Activated gamma-delta T cell treated with Interleukin-2 at 50 U/mL for 16 hours (primary cell): ENCODE measurements at places on chromosomes 7 and 10.
A peak's percentile ranks its signal among the peaks of the same experiment; 100 is the strongest.

- no peak for DNase-seq
These were observed 31.7 kb upstream of the SEMA3C start for GRCh38 chr7:80950550-80950967.

DNA sequence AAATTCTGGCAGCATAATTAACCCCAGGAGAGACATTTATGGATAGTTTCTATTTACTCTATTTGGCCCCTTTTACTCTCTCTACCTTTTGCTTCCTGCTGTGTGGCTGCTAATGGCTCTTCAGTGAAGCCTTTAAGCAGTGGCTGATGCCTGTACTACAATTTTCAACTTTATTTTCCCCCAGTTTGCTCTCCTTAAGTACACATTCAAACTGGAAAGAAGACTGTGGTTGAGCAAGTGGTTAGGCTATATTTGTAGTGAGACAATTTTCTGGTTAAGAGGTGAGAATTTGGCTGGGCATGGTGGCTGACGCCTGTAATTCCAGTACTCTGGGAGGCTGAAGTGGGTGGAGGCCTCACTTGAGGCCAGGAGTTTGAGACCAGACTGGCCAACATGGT is 8.5 kb upstream of the RSBN1L start:
- no peak for DNase-seq

GRCh38 chr7:94170836-94171235 is 166.7 kb upstream of the BET1 start:
- DNase-seq, result no peak

DNA sequence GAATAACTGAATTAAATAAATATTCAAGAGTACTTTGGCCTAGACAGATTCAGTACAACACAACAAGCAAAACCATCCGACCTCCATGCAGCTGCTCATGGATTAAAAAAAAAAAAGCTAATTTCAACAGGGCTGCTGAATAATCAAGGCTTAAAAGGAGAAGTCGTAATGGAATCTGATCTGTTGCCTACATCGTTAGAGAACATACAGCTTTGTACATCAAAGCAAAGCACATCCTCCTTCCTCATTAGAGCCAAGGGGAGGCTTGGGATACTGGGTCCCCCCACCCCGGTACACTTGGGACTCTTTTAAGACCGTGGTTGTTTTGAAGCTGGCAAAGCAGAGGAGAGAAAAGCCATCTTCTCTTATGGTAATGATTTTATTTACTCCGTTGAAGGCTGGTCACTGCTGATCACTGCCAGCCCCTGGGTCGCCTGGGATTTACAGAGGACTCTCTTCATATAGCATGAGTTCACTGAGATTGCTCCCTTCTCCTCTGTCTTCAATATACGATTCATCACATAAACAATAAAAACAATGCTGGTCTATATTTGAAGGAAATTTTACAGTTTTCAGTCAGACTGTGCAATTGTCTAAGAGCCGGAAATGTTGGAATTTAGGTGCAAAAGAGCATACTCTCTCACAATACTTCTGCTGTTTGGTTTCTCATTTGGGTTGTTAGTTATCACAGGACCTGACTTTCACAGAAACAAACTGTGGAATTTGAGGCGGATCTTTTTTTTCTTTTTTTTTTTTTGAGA is 148.8 kb downstream of the FAM107B start:
- DNase-seq, result no peak

DNA sequence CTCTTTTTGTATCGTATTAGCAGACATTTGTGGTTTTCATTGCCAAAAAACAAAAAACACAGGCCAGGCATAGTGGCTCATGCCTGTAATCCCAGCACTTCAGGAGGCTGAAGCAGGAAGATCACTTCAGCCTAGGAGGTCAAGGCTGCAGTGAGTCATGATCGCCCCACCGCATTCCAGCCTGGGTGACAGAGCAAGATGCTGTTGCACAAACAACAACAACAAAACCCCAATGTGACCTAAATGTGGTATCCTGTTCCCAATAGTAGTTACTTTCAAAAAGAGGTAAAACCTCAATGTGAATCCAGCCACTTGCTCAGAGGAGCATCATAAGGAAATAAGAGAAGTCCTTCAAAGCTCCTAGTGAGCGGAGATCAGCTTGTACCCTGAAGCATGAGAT is 45.8 kb upstream of the SKAP2 start:
- DNase-seq, result no peak

DNA sequence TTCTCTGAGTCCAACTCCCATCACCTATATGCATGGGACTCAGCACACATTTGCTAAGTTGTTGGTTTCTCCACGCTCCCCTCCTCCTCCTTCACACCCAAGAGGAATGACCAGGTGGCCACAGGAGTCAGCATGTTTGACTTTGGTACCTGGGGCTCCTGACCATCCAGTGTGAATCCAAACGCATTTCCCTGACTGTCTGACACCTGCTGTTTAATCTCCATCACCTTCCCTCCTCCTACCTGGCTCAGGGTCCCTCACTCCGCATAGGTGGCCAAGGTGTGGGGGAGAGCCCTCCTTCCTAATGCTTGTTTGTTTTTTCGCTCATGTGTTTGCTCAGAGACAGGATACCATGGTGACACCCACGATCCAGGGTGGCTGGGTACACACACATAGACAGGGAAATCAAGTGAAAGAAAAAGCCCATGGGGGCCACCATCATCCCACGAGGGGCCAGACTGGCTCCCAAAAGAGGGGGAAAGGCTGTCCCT is 194.9 kb downstream of the KCNMA1 start:
- no peak for DNase-seq

DNA sequence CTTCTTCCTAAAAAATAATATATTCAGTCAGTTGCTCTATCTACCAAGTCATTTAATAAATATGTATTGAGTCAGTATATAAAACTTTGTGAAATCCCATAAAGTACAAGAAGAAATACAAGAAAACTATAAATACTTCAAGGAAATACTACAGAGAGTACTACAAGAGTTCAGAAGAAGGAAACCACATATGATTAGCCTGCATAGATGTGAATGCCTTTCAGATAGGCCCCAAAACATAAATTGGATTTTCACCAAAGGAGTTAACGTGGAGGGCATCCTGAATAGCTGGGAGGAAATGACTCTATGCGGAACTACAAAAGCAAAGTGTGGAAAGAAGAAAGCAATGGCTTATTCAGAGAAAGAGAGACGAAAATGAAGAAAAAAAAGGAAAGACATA is 120.1 kb downstream of the LRRN3 start:
- DNase-seq, result no peak

GRCh38 chr7:30654296-30655090 is 27.8 kb downstream of the CRHR2 start:
- no peak for DNase-seq

DNA sequence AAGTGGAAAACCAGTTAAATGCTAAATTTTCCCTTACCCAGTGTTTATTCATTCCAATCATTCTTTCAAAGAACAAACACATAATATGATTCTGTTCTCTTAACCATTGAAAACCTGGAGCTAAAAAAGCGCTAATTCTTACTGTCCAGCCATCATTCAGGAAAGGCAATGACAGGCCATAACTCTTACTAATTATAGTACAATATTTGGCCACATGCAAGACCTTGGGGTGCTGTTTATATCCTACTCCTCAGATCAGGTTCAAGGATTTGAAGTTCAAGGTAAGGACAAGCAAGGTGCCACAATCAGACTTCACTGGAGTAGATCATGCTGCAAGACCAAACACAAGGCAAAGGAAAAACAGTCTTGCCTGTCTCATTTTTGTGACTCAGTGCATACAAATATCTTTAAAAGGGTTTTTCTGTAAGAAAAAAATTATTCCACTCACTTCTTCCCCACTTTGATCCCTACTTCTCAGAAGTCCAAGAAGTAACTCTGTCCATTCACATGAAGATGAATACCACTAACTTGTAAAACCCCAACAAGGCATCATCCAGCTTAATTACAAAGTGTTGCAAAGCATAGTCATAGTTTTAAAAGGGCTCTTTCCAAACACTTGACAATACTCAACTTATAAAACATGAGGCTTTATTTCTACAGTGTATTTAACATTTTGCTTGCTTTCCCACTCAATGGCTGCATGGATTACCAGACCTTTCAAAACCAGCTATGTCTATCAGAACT is 153.0 kb downstream of the DOCK4 start:
- no peak for DNase-seq

DNA sequence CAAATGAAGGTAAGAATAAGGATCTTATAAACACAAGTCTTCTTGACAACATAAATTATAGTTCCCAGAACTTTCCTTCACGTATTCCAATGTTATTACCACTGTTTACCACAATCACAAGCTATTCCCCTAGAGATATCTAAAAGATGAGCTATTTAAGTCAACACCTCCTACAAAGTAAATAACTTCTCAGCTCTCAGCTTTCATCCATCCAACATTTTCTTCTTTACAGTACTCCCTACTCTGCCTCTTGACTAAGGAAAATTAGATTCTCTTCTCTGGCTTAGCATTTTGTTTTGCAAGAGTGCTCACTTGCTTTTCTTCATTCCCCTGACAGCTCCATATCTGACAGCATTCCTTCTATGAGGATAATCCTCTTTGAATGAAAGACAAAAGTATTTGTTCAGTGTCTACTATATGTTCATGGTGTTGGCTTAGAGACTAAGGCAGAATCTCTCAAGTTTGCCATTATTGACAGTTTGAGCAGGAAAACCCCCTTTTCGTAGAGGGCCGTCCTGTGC is 93.0 kb upstream of the IL6 start:
- no peak for DNase-seq

DNA sequence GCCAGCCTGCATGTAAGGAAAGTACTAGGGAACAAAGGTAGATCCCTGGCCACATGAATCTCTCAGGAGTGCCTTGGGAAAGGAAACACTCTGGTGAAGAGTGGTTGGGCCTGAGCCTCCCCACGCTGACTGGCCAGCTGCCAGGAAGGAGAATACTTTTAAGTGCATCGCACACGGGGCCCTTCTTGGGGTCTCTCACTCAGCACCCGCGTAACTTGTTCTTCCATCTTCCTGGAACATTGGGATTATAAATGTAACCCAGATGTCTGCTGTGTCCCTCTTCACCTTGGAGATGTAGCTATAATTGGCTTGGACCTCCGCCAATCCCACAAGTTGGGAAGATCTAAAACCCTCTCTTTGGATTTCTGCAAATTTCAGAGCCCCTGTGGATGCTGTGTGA is 4.4 kb upstream of the GLI3 start:
- no peak for DNase-seq

DNA sequence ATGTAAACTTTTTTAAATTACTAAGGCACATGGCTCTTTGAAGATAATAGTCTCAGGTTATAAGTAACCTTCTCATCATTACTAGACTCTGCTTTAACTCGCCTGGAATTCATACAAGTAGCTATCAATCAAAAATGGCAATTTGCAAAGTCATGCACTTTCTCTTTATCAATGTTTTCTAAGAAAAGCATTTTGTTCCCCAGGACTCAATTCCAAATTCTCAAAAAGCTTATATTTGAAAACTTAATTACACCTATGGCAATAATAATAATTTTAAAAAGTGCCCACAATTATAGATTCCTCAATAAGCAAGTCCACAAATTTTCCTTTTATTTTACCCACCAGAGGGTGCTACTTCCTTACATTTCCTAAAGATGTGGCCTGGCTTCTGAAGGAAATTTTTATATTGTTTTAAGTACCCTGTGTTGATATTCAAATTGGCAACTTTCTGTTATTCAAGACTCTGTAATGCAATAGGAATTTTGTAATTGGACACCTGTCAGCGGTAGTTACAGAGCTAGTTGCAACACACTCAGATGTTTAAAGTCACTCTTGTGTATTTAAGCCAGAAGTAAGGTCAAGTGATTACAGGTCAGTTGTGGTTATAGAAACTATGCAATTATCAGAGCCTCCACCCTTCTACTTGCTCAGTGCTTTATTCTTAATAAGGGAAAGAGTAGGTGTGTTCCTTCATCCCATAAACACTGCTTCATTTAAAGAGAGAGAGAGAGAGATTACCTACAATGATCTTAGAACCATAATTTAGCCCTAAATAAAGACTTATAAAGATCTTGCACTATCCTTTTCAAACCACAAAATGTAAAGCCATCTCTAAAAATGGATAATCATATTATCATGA is 47.1 kb upstream of the HYAL4 start:
- no peak for DNase-seq

- DNase-seq, result no peak
These were observed at the start of gene CTTNBP2 for GRCh38 chr7:117873310-117874190. TSS of gene CTTNBP2 (minus strand) at chr7:117873441. CDS start at chr7:117873415, 26 bp downstream.

- DNase-seq, result peak; percentile 14
These were observed 209.1 kb downstream of the CCSER2 start for GRCh38 chr10:84537447-84537931.

GRCh38 chr7:129784783-129785684 is 167.7 kb downstream of the UBE2H start:
- no peak for DNase-seq

GRCh38 chr7:106623853-106624252 is 37.1 kb downstream of the CCDC71L start:
- no peak for DNase-seq

- no peak for DNase-seq
These were observed 340.7 kb upstream of the MKI67 start for GRCh38 chr10:128466831-128467371.

DNA sequence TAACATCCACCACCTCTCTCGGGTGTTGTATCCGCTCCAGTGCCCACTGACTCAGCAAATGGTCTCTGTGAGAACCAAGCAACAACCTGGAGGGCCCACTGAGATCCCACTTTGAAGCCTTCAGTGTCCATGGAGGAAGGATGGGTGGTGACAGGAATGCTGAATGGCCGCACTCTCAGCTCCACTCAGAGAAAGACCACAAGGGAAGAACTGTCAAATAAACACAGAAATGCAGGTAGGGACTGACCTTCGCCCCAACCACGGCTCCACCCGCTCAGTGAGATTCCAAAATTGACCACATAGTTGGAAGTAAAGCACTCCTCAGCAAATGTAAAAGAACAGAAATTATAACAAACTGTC is 65.8 kb downstream of the VIPR2 start:
- no peak for DNase-seq

DNA sequence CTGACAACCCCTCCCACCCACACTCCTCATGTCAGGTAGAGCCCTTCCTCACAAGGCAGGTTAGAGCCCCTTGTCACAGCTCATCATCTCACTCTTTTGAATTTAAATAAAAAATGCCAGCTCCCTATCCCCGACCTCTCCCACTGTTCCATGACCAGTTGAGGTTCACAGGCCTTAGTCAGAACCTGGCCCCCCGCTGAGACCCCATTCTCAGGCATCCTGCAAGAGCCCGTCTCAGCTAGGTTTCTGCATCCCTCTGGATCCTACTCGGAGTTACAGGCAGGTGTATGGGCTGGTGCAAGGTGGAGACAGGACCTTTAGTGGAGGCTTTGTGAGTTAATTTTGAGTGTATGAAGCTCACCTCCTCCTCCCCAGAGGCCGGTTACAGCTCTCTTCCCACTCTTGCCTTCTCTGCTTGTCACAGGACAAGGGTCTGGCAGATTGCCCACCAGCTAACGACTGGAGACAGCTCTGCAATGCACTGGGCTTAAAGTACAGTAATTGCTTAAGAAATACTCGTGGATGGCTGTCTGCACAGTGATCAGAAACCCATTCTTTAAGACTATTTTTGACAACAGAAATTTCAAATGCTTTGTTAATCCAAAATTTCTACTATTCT is 394.9 kb upstream of the DPP6 start:
- DNase-seq, result no peak

DNA sequence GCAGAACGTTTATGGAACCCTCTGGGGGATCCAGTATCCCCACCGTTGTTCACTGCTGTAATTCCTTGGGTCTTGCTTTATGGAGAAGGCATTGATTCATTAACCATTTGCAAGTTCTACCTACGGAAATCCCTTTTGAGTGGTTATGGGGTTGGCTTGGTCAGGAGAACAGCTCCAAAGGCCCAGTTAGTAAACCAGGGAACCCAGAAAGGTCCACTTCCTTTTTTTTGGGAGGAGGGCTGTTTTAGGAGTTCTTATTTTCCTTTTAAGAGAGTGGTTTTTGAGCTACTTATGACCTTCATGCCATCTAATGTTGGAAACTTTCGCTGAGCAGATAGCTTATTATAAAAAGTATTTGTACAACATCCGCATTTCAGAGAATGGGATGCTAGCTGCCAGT is 1.3 kb downstream of the POR start:
- no peak for DNase-seq
